Naive thymus-derived CD8-positive, alpha-beta T cell (primary cell): ENCODE measurements at places on chromosomes 2 and 18. TPM values are rescaled to one million over a fixed set of nuclear protein-coding genes. Genes with fewer than 3 reads are reported as not detected.
A peak's percentile ranks its signal among the peaks of the same experiment; 100 is the strongest.

The HES6 gene
- polyA plus RNA-seq: not detected

The IL1RL1 gene
- polyA plus RNA-seq: not detected

The MLPH gene
- polyA plus RNA-seq: not detected

The NMUR1 gene
- polyA plus RNA-seq: 0.07 TPM

The LHCGR gene
- polyA plus RNA-seq: not detected

The LYG2 gene
- not detected for polyA plus RNA-seq

The EPG5 gene
- 4.7 TPM for polyA plus RNA-seq

The PLCD4 gene
- polyA plus RNA-seq: 0.13 TPM

GRCh38 chr18:3350566-3351527, 88.9 kb downstream of the MYL12B start:
- no peaks in the 10 kb centered on the region for H3K36me3 ChIP-seq
- H3K27ac ChIP-seq: no peak overlapping the region
- no peak overlapping the region for H3K4me3 ChIP-seq
- no peaks in the 10 kb centered on the region for H3K4me1 ChIP-seq
- peaks cover 3% of the 10 kb centered on the region for H3K27me3 ChIP-seq
- no peak for DNase-seq

GRCh38 chr2:239852272-239852671, 172.9 kb downstream of the NDUFA10 start:
- no peak overlapping the region for H3K27ac ChIP-seq
- no peaks in the 10 kb centered on the region for H3K4me1 ChIP-seq
- H3K27me3 ChIP-seq: peaks cover 3% of the 10 kb centered on the region
- no peaks in the 10 kb centered on the region for H3K36me3 ChIP-seq
- H3K4me3 ChIP-seq: no peak overlapping the region

GRCh38 chr2:225995796-225996461, 596.4 kb downstream of the NYAP2 start:
- no peaks in the 10 kb centered on the region for H3K4me1 ChIP-seq
- H3K27me3 ChIP-seq: no peaks in the 10 kb centered on the region
- DNase-seq: no peak
- no peak overlapping the region for H3K27ac ChIP-seq
- H3K36me3 ChIP-seq: no peaks in the 10 kb centered on the region

DNA sequence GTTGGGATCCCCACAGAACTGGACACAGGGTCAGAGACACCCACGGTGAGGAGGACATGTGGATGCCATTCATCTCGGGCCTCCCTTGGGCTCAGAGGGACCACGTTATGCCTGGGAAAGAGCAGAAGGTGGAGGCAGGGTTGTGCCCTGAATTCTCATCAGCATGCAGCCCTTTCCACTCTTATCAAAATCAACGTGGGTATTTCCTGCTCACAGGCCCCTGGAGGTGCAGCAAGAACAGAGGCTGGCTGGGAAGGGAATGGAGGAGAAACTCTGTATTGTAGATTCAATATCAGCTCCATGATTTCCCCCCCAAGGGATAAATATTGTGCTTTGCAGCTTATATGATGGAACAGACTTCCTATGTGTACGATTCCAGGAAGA, 90.9 kb downstream of the SETBP1 start:
- no peak for DNase-seq
- H3K4me1 ChIP-seq: no peaks in the 10 kb centered on the region
- no peaks in the 10 kb centered on the region for H3K27me3 ChIP-seq
- no peak overlapping the region for H3K4me3 ChIP-seq
- no peak overlapping the region for H3K27ac ChIP-seq
- H3K36me3 ChIP-seq: no peaks in the 10 kb centered on the region

DNA sequence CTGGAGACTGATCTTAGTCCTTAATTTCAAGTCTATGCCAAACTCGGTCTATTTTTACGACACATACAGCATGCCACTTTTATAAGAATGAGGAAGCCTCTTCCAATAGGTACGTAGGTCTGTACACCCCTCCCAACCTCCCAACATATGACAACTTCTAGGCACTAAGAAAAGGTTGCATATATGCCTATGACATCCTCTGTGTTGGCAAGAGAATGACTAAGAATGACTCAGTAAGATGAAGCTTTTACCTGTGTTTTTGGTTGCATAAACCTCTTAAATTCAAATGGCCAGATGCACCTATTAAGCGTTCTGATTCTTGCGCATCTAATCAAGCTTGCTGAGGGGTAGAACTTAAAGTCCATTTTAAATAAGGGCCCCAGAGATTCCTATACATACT, 586.4 kb upstream of the ZEB2 start:
- H3K27ac ChIP-seq: no peak overlapping the region
- H3K36me3 ChIP-seq: no peaks in the 10 kb centered on the region
- no peaks in the 10 kb centered on the region for H3K4me1 ChIP-seq
- no peak for DNase-seq
- no peaks in the 10 kb centered on the region for H3K27me3 ChIP-seq

DNA sequence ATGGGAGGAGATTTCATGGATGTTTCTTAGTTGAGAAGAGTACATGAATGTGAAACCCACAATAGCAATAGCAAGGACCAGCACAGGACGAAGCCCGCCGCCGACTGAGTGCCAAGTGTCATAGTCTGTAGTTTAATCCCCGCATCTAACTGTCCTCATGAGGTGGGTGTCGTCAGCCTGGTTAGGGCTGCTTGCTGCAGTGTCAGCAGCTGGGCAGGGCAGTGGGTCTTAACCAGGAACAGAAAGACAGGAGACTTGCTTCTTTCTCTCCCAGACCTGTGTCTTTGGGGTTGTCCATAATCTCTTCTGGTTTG, 146.6 kb downstream of the VAPA start:
- no peak overlapping the region for H3K27ac ChIP-seq
- H3K27me3 ChIP-seq: no peaks in the 10 kb centered on the region

DNA sequence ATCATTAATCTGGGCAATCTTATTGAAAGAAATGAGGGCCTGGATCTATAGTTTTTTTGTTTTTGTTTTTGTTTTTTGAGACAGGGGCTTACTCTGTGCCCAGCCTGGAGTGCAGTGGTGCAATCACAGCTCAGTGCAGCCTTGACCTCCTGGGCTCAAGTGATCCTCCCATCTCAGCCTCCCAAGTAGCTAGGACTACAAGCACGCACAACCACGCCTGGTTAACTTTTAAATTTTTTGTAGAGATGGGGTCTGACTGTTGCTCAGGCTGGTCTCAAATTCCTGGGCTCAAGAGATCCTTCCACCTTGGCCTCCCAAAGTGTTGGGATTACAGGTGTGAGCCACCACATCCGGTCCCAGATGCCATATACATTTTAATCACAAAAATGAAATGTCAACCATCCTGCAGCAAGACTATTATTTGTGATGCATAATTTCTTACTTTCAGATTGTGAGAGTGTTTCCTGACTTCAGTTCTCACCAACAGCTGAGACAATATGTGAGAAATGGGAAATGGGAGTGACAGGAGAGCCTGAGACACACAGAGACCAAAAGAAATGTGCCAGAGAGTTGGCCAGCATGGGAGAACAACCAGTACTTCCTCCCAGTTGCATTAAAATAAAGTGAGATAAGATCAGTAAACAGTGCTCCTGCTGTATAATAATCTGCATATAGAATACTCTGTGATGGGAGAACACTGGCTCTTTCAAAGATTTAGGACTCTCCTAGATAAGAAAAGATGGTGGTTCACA, 87.6 kb downstream of the METTL8 start:
- no peak for DNase-seq
- H3K27me3 ChIP-seq: no peaks in the 10 kb centered on the region
- no peak overlapping the region for H3K27ac ChIP-seq
- no peak overlapping the region for H3K4me3 ChIP-seq

- DNase-seq: no peak
- H3K27me3 ChIP-seq: no peaks in the 10 kb centered on the region
- peaks cover 8% of the 10 kb centered on the region for H3K4me1 ChIP-seq
- H3K4me3 ChIP-seq: no peak overlapping the region
These were observed 21.5 kb upstream of the ANXA4 start for GRCh38 chr2:69720404-69720803.

DNA sequence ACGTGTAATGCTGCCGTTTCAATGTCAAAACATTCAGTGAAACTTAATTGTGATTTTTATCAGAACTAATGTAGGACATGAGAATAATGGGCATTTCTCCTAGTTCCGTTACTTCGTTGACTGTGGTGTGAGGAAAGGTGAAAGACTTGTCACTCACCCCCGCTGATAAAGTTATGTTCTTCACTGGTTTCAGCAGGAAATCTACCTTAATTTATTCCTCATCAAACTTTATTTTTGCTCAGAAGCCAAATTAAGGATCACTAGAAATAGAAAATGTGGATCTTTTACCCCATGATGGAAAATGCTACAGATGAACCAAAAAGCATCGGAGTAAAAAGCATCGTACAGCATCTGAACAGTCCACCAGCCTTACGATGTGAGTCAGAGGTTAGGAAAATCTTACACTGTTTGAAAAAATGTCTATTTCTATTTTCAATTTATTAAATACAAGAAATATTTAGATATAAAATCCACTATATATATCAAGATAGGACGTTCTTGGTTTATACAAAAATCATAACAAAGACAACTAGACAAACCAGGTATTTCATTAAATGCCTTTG, 1.0 kb upstream of the ROCK1 start:
- H3K36me3 ChIP-seq: no peaks in the 10 kb centered on the region
- no peaks in the 10 kb centered on the region for H3K27me3 ChIP-seq
- peak overlapping the region; percentile 92 for H3K27ac ChIP-seq
- no peak for DNase-seq

DNA sequence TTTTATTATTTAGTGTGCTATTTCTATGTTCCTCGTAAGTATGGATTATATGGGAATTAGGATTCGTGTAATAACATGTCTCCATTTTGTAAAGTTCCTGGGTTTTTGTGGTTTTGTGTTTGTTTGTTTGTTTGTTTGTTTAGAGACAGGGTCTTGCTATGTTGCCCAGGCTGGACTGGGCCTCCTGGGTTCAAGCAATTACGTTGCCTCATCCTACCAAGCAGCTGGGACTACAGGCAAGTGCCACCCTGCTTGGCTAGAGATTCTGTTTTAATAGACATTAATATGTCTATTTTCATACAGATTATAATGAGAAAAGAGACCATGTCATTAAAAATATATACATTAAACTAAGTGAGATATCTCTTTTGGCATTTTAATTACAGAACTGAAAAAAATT, 35.2 kb upstream of the OTX1 start:
- no peak overlapping the region for H3K4me3 ChIP-seq
- H3K27me3 ChIP-seq: no peaks in the 10 kb centered on the region
- DNase-seq: no peak

DNA sequence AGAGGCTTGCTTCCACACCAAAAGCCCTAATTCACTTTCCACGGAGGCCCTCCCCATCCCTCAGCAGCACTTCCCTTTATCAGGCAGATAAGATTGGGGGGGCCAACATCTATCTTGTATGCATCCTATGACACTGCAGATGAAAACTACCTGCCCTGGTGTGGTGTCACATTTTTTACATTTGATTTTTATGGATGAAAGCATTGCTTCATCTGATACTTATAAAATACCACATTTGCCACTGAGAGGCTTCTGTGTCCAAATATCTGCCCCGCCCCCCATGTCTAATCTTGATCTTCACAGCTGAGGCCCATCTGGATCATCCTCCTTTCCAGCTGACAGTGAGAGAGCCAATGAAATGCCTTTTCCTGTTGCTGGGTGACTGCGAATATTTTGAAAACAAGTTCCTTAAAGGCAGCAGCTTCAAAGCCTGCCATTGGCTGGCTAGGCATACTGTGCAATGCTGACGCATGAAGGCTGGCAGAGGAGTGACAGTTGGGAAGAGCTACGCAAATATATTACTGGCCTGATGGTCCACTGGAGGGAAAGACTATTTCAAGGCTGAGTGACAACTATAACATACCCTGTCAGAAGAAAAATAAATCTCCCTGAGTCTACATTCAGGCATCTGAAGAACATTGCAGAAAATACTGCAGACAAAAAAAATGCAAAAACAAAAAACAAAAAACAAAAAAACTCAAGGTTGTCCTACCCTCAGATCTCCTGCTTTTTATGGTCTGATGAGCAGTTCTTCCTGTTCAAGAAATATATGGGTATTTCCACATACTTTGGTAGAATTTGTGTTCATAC, 318.7 kb downstream of the PDE11A start:
- H3K36me3 ChIP-seq: no peaks in the 10 kb centered on the region
- no peaks in the 10 kb centered on the region for H3K4me1 ChIP-seq
- H3K27ac ChIP-seq: no peak overlapping the region
- no peak overlapping the region for H3K4me3 ChIP-seq

- no peak for DNase-seq
- H3K36me3 ChIP-seq: no peaks in the 10 kb centered on the region
- H3K27ac ChIP-seq: no peak overlapping the region
- peaks cover 6% of the 10 kb centered on the region for H3K27me3 ChIP-seq
- H3K4me1 ChIP-seq: peaks cover 10% of the 10 kb centered on the region
- H3K4me3 ChIP-seq: no peak overlapping the region
These were observed 148.1 kb downstream of the DYSF start for GRCh38 chr2:71601136-71602114.

DNA sequence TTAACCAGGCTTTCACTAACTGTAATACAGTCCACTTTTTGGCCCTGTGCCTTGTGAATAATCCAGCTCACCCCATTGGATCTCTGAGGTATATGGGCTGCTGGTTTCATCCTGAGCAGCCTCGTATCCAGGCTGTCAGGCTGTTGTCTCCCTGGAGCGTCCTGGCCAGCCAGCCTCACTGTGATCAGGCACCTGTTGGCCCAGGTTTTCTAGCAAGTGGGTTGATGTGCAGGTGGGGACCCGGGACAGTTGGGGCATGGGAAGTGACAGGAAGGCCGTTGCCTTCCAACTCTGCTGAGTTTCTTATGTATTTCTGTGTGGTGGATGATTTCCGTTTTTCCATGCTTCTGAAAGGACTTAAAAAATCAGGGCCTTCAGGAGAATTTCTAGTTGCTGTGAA, 132.4 kb downstream of the ACOXL start:
- H3K27me3 ChIP-seq: peaks cover 2% of the 10 kb centered on the region
- no peak for DNase-seq
- no peak overlapping the region for H3K27ac ChIP-seq
- H3K4me3 ChIP-seq: peak overlapping the region; percentile 19
- peaks cover 27% of the 10 kb centered on the region for H3K4me1 ChIP-seq

DNA sequence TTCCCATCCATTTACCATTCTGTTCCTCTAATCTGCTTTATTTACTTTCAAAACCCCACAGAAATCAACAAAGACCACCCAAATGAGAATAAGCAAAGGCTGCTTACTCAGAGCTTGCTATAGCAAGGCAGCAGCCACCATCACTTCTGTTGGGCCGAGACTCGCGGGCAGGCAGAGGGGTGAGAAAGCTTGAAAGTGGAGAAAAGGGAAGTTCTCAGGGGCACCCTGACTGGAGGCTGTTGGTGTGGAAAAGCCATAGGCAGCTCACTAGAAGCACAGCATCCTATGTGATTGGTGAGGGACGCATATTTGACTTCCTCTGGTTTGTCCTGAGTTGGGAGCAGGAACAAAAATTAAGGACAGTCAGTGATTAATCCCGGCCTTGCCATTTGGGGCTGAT, 269.7 kb upstream of the THSD7B start:
- H3K4me3 ChIP-seq: no peak overlapping the region
- peaks cover 13% of the 10 kb centered on the region for H3K27me3 ChIP-seq
- H3K36me3 ChIP-seq: peaks cover 7% of the 10 kb centered on the region
- H3K4me1 ChIP-seq: no peaks in the 10 kb centered on the region
- DNase-seq: no peak
- H3K27ac ChIP-seq: no peak overlapping the region
